ENCODE measurements at places on chromosomes 3 and 15.

DNA sequence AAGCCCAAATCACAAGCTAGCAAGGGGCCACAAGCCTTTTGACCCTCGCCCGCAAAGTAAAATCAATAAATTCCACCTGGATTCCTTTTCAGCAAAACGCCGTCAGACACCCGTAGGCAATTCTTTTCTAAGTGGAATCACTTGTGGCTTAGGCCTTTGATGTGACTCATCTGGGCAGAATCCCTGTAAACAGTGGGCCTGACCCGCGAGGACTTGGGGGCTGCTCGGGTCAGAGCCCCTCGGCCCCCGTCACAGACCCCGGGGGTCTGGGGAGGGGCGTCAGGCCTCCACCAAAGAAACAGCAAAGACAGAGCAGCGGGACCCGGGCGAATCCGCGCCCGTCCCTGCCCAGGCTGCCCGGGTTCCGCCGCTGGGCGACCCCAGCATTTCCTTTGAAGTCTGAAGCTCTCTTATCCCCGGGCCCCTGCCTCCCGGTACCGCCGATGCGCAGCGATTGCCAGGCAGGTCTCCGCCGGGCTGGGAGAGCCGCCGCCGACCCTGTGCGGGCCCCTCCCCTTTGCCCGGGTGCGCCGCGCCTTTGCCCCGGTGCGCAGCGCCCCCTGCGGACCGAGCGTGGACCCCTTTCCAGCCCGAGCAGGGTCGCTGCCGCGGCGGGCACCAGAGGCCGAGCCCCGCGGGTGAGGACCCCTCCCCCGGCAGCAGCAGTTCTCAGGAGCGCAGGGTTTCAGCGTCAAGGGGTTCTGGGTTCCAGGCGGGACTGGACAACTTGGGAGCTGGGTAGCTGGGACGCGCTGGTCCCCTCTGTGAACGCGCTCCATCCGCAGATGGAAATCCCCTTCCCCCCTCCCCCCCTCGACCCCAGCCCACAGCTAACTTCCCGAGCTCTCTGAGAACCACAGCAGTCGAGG lies 178.3 kb downstream of the UACA start:
- DNase-seq = no peak

DNA sequence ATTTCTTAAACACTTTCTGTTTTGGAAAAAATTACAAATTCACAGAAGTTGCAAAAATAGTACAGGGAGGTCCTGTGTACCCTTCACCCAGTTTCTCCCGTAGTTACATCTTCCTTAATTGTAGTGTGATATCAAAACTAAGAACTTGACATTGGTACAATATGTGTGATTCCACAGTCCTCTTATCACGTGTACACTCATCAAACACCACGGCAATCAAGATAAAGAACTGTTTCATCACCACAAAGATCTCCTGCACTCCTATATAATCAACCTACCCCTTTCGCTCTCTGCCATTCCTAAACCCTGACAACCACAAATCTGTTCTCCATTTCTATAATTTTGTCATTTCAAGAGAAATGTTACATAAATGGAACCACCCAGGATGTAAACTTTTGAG lies 31.4 kb downstream of the POMGNT2 start:
- DNase-seq = no peak

DNA sequence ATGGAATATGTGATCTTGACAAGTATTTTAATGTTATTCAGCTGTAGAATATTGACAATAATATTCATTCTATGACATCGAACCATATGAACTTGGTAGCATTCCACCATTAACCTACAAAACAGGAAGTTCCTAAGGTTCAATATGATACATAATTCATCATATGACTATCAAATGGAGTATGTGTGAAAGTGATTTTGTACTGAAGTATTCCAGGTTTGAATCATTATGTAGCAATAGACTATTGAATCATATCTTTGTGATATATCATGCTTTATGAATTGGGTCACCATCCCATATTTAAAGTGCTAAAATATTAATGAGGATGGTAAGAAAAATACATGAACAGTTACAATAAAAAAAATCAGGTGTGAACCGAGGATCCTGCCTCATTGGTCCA lies 95.1 kb downstream of the TP63 start:
- no peak for DNase-seq

GRCh38 chr3:47540281-47540680 lies 26.8 kb upstream of the ELP6 start:
- DNase-seq = no peak

DNA sequence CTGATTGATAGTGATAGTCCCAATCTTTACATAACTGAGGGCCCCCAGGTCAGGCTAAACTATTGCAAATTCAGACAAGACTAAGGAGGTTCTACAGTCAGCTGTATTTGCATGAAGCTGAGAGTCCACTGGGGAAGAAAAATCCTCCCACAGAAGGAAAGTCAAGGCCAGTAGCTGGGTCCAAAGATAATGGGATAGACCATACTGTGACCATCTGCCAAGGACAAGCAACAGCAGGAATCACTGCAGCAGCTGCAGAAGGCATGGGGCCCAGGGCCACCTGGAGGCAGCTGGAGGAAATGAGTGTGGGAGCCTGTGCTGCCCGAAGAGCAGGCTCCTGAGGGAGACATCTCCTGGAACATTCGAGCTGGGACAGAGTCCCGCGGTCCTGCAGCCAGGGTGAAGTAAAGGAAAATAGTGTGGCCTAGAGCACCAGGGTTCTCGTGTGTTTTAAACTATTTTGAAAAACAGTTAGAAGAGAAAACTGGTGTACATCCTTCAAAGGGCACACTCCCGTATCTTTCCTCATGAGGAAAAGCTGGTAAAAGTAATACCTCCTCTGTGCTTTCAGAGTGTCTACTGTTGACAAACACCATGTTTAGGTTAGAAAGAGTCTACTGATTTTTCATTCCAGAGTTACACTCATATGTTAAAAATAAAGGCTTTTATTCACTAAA lies 13.2 kb upstream of the TMEM212 start:
- DNase-seq = peak; percentile 33

GRCh38 chr15:99473981-99474906 lies 91.5 kb upstream of the MEF2A start:
- no peak for DNase-seq

- DNase-seq = no peak
These were observed 23.4 kb downstream of the GTF2E1 start for GRCh38 chr3:120765830-120766493.

GRCh38 chr3:138939561-138940241 lies 7.2 kb downstream of the FOXL2 start:
- no peak for DNase-seq

DNA sequence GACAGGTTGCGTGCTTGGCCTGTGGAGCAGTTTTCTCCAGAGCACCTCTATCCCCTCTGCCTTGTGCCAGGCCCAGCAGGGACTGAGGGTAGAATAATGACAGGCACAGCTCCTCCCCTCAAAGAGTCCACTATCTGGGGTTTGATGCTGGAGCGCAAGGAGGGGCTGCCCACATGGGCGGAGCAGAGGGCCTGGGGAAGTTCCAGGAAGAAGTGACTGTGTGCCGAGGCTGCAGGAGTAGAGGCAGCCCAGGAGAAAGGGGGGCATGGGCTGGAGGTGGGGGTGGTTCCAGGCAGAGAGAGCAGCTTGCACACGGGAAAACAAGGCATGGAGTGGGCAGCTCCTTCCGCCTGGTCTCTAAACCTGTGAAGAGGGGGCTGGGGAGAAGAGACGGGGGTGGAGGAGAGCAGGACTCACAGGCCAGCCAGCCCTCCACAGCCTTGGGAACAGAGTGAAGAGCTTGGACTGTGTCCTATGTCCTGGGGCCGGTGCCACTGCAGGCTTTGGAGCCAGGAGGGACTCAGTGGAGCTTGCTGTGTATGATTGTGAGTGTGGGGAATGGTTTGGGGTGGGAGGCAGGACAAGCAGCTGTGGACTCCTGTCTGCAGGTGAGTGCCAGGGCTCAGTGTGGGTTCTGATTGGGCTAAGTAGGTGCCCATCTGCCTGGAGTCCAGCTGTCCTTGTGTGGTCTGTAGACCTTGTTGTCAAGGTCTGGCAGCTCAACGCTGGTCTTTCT lies 48.1 kb downstream of the APBA2 start:
- no peak for DNase-seq

- DNase-seq = peak; percentile 30
These were observed 2.8 kb downstream of the HEMK1 start for GRCh38 chr3:50572158-50572557.

DNA sequence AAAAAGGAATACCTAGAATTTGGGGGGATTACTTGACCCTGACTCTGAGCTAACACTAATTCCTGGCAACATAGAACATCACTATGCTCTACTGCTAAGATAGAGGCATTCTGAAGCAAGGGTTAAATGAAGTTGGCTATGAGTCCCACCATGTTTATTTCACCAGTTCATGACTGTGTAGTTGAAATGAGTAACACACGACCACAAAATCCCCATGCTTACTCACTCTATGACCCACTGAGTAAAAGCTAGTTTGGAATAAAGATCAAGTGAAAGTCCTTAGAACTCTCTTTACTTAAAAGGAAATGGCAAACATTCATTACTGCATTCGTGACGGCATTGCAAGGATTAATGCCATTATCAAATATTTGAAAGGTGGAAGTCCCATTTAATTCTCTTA lies 47.4 kb downstream of the MRPL46 start:
- no peak for DNase-seq

DNA sequence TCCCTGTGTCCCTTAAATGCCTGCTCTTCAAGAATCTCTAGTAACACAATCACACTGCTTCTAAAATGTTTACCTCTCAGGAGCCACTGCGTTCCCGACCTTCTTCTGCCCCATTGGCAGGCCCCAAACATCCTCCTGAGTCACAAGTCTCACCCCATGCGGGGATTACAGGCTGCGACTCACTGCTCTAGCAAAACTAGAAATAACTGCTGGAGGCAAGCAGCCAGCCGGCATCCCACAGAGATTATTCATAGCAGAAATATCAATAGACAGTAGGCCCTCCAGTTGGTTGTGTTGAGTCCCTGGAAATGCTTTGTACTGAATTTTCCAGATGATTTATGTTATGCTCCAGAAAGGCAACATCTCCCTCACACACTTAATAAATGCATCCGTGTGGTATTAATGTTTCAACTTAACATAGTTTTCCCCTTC lies 64.8 kb downstream of the RFTN1 start:
- DNase-seq = no peak

GRCh38 chr3:48820612-48821324 lies 26.9 kb downstream of the PRKAR2A start:
- no peak for DNase-seq

DNA sequence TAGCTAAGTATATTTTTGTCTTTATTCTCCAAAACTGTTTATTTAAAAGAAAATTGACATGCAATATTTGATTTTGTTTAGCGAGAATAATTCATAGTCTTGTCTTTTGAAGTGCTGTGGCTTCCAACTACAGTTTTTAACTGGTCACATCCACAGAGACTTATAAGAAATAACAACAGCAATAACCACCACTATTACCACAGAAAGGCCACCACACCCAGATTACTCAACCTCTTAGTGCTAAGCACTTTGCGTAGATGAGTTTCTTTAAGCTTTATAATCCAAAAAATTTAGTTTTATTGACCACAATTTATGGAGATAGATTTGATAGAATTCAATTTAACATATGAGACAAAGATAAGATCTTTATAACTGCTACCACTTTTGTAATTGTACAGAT lies 468.4 kb upstream of the UBE2E2 start:
- DNase-seq = no peak

- DNase-seq = no peak
These were observed 2.8 kb downstream of the CDAN1 start for GRCh38 chr15:42734076-42734672.

- peak; percentile 94 for DNase-seq
These were observed 94.9 kb downstream of the BCHE start for GRCh38 chr3:165742351-165742750.

DNA sequence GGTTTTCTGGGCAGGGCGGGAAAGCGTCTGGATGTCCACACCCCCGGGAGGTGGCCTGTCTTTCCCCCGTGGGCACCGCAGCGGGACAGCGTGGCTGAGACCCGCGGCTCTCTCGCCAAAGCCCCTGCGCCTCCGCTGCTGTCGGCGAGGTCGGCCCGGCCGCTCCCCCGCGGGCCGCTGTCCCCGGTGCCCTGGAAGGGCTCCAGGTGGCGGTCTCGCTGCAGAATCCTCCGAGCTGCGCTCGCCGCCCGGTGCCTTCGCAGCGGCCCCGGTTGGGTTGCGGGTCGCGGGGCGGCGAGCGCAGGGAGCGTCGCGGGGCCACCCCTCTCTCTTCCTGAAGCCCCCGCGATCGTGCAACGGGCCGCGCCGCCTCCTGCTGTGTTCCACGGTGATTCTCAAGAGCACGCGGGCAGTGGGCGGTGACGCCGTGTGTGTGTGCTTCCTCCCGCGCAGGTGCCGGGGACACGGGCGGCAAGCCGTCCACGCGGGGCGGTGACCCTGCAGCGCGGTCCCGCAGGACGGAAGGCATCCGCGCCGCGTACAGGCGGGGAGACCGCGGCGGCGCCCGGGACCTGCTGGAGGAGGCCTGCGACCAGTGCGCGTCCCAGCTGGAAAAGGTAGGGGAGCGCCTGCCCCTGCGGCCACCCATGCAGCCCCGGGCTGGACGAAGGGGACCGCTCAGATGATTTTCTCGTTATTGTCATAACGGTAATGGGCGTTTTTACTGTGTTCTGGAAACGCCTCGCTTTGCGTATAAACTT lies 54.4 kb downstream of the LRRK1 start:
- no peak for DNase-seq

DNA sequence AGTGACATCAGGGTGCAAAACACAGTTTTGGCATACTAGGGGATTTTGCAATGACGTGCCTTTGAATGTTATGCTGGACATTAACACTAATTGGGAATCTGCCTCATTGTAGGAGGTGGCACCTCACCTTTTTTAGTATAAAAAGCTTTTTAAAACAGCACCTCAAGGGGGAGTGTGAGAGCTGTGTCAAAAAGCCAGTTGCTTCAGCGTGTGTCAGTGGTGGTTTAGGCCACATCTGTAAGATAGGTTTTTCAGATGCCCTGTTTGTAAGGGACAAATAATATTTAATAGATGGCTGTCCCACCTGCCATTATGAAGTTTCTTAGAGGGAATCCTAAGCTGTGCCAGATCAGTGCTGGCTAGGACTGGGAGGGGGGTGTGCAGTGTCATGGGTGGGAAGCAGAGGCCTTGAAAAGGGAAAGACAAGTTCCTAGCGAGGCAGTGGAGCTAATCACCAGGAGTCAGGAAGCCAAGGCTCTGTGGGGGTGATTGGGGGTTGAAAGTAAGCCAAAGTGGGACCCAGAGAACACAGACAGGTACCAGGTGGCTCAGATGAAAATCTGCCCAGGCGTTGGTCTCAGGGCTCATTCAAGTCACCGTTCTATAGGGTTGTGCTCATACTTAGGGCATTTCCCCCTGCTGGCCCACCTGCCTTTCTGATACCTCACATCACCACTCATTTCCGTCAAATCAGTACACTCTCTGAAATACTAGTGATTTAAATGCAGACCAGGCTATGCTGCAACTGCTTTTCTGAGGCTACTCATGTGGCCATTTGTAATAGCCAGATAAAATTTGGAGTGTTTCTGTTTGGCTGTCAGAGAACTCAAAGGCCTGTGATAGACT lies 120.5 kb downstream of the BBX start:
- no peak for DNase-seq

- peak; percentile 16 for DNase-seq
These were observed 37.5 kb upstream of the STIMATE start for GRCh38 chr3:52934630-52935530.

GRCh38 chr3:36867810-36868209 lies 77.0 kb downstream of the TRANK1 start:
- no peak for DNase-seq

- DNase-seq = no peak
These were observed 311.3 kb downstream of the UACA start for GRCh38 chr15:70451821-70452653.
